ENCODE measurements at places on chromosomes 4 and X.
A peak's percentile ranks its signal among the peaks of the same experiment; 100 is the strongest.

DNA sequence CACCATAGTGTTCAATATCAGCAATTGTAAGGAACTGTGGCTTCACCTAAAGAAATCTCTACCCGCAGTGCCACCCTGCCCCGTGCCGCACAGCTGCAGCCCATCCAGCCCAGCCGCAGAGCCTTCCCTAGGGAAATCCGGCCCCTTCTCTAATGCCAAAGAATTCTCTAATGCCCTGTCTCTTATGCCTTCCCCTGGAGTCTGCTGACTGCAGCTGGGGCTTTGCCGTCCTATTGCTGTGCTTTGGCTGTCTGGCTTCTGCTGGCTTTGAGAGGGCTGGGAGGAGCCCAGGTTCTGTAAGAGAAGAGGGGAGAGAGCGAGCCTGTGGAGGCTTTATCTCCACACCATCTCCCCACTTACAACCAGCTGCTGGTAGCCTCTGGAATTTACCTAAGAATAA is 85.9 kb upstream of the HELT start:
- DNase-seq, result no peak

- DNase-seq, result no peak
Observed at GRCh38 chrX:149848855-149849254, 32.1 kb upstream of the MAGEA8 start.

GRCh38 chr4:110633358-110634341 is 10.8 kb upstream of the PITX2 start:
- no peak for DNase-seq

DNA sequence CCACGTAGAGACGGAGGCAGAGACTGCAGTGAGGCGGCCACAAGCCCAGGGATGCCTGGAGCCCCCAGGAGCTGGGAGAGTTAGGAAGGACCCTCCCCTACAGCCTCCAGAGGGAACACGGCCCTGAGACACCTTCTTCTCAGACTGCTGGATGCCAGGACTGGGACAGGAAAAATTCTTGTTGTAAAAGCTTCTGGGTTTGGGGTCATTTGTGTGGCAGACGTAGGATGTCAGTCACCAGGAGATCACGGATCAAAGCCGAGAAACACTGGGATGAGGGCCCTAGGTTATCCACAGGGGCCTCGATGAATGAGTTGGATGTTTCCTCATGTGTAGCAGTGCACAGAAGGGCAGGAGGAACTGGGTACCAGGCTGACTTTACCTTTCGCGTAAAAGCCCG is 163.7 kb downstream of the SHOX start:
- no peak for DNase-seq

- DNase-seq, result peak; percentile 19
Observed at GRCh38 chr4:42655921-42656678, 805 bp downstream of the ATP8A1 start.

DNA sequence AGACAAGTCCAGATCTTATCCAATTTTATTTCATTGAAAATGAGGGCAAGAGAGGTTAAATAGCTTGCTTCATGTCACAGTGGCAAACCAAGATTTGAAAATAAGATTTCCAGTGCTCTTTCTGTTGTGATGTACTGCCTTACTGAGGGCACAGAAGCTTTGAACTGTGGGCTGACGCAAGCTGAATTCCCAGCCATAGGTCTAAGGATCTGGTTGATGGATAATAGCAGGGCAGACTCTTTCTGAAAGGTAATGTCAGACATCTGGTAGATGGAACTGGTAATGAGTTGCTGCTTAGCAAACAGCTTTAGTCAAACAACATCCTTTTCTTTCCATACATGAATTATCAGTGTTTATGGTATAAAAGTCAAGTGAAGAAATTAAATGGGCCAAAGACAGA is 193.9 kb upstream of the RASGEF1B start:
- DNase-seq, result no peak

GRCh38 chr4:54942721-54943120 is 182.7 kb downstream of the KDR start:
- no peak for DNase-seq

DNA sequence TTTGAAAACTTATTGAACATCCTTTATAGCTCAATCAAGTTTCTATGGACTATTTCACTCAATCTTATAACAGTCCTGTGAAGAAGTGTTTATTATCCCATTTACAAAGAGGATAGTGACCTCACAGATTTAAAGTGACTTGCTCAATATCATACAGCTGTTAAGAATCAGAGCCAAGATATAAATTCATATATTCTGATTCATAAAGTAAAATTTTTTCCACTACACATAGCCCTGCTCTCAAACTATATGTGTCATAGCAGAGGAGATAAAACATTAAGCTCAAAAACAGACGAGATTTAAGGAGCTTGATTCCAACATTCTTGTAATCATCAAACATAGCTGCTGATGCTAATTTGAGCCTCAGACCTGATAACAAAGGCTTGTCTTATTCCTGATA is 226.8 kb downstream of the CAMK2D start:
- no peak for DNase-seq

GRCh38 chr4:174279433-174280155 is 3.9 kb downstream of the FBXO8 start:
- DNase-seq, result no peak

GRCh38 chr4:187996502-187997177 is 1.1 kb downstream of the ZFP42 start:
- DNase-seq, result no peak

- no peak for DNase-seq
Observed at GRCh38 chr4:110364911-110365520, 110.9 kb upstream of the ENPEP start.

DNA sequence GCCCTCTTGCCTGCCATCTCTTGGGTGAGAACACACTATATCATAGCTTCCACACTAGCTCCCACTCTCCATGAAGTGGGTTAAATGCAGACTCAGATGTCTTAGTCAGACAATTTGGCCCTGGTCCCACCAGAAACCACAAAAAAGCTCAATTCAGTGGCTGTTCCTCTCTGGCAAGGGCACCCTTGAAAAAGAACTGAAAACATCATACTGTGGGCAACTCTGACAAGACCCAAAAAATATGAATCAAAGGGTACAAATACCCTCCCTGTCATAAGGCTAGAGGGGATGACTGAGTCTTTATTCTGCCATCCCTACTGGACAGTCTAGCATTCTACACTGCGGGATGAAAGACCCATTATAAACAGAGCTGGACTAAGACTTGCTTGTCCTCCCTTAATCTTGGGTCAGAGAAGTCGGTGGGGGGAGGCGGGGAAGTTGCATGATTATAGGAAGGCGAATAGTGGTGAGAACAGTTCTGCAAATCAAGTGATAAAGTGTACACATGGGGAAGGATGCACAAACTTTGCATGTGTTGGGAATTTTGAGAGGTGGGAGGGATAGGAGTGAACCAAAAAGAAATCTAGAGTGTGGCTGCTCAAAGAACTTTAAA is 172.1 kb downstream of the OPHN1 start:
- DNase-seq, result no peak

DNA sequence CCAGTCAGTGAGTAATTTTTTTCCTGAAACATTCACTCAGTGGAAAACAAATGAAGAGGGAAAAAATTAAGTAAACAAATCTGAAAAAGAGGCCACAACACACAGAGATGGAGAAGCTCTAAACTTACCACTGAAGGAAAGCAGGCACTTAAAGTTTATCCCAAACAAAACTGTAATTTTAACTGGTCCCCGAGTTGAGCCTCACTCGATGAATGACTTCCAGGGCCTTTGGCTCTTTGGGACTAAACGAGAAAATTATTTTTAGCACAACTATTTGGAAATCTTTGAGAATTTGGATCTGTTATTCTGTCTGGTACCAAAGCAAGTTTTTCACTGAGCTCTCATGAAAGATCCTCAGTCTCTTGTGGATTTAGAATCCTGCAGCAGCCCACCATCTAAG is at the start of gene C1QTNF7:
C1QTNF7 (plus strand) TSS at position 333 of the 400 bp plus-strand sequence. CDS start 7,711 bp downstream, outside the sequence.
- DNase-seq, result no peak

DNA sequence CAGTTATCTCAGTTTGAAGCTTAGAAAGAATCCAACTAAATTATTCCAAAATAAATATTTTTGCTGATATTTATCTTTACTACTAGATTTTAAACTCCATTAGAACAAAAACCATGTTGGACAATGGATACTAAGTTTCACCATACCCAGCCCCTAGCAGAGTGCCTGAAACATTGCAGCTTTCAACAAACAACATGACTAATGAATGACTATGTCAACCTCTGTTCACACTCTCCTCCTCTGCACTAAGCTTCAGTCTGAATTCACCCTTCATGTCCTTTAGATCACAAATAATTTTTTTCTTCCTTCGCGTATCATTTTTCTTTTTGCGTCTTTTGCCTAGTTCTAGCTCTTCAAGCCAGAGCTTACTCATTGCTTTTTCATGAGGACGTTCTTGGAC is 315.2 kb downstream of the PCDH10 start:
- DNase-seq, result no peak

DNA sequence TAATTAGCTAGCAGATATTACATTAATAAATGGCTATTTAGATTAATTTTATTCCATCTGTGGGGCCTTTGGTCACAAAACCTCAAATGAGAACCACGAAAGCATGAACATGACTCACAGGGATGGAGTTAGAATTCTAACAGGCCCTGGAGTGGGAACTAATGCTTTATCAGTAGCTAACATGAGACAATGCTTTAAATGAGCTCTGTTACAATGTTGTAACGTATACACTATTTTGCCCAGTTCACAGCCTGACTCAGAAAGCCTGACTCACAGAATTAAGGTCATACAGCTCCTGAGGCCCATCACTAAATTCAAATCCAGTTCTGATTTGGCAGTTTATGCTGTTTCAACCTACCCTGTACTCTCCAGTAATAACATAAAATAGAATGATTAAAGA is 23.2 kb downstream of the VEGFC start:
- no peak for DNase-seq

DNA sequence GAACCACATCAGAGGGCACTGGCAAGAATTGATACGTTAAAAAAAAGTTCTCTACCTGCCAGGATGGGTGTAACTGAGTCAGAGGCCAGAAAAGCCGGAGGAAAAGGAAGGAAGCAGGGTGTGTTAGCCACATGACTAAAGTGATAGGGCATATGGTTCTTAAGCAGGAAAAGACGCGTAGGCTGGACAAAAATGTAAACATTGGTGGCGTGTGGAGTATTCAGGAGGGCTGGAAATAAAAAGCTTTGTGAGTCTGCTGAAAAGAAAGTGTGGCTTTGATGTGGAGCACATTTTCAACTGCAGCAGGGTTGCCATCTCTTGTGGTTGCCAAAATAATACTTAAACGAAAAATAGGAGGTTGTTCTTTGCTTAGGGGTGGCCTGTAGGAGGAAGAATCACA is 186.5 kb upstream of the RPL34 start:
- DNase-seq, result no peak

- DNase-seq, result no peak
Observed at GRCh38 chr4:39636531-39637184, 2.0 kb downstream of the SMIM14 start.

- DNase-seq, result no peak
Observed at GRCh38 chr4:149426461-149426860, 389.2 kb downstream of the IQCM start.

DNA sequence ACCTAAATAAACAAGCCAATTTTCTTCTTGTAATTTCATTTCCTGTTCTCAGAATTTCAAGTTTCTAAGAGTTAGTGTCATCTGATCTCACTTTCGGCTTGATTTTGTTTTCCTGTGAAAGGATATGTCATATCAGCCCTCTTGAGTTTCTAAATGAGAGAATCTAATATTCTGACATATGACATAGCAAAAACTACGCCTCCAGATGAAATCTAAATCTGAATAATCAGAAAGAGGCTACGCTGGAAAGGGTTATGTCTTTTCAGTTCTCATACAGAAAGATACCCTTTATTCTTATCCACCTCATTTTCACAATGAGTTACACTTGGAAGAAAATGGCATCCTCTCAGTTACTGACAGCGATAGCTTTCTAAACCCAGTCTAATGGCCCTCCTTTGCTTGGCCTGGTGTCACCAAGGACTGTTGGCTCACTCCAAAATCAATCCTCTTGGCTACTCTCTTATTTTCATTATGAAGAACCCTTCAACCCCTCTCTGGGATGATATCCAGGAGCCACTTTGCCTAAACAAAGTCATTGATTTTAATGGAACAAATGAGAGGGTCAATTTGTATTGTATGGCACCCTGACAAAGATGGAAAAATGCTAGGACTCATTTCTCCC is 65.6 kb downstream of the ASB9 start:
- no peak for DNase-seq

DNA sequence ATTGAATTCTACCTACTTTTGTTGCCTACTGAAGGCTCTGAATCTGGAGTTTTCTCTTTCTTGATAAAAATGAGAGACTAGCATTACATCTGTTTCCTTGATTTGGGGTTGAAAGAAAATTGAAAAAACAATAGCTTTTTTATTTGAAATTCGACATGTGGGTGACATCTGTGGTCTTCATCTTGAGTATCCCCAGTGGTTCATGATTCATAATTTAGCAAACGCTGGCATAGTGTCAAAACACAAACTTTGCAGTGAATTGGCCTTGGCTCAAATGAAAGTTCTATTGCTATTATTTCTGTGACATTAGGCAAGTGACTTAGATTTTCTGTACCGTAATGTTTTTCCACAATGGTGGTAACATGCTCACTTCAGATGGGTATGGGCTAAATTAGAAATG is 747.6 kb downstream of the PCDH7 start:
- no peak for DNase-seq

- DNase-seq, result no peak
Observed at GRCh38 chr4:122119739-122120138, 32.4 kb upstream of the BLTP1 start.

DNA sequence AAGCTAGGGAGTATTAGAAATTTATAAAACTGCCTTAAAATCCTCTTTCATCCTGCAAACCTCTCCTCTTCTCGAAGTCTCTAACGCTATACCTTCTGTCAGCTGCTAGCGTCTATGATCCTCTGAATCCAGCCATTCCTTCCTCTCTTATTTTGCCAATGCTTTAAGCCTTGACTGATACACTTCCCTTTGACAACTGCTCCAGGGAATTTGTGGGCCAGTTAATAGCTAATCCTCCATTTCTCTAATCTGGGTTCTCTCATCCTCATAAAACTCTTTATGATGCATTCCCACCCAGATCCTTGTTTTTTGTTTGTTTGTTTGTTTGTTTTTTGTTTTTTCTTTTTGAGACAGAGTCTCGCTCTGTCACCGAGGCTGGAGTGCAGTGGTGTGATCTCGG is 293.6 kb upstream of the PUDP start:
- no peak for DNase-seq

DNA sequence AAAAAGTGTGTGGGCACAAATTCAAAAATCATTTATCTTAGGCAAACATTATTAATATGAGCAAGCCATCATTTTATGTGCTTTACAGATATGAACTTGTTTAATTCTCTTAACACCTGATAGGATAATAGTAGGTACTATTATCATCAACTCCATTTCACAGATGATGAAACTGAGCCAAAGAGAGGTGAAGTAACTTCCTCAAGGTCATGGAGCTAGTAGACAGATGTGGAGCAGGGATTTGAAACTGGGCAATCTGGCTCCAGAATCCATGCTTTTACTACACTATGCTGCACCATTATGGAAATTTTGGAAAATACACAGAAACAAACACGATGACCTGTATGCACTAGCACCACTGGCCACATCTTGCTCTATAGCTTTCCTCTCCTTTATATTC is 1.0 kb upstream of the PIN4 start:
- DNase-seq, result no peak

GRCh38 chr4:84032372-84032771 is 466.7 kb downstream of the NKX6-1 start:
- no peak for DNase-seq

All from cerebellar nuclear complex (tissue), 1 donor.